ENCODE measurements at places on chromosomes 6 and 20.

- no peak overlapping the region for H3K4me3 ChIP-seq
- no peak overlapping the region for H3K27ac ChIP-seq
- H3K4me1 ChIP-seq = no peaks in the 10 kb centered on the region
- DNase-seq = no peak
- no peaks in the 10 kb centered on the region for H3K27me3 ChIP-seq
Observed at GRCh38 chr6:169035385-169036240, 218.0 kb downstream of the THBS2 start.

DNA sequence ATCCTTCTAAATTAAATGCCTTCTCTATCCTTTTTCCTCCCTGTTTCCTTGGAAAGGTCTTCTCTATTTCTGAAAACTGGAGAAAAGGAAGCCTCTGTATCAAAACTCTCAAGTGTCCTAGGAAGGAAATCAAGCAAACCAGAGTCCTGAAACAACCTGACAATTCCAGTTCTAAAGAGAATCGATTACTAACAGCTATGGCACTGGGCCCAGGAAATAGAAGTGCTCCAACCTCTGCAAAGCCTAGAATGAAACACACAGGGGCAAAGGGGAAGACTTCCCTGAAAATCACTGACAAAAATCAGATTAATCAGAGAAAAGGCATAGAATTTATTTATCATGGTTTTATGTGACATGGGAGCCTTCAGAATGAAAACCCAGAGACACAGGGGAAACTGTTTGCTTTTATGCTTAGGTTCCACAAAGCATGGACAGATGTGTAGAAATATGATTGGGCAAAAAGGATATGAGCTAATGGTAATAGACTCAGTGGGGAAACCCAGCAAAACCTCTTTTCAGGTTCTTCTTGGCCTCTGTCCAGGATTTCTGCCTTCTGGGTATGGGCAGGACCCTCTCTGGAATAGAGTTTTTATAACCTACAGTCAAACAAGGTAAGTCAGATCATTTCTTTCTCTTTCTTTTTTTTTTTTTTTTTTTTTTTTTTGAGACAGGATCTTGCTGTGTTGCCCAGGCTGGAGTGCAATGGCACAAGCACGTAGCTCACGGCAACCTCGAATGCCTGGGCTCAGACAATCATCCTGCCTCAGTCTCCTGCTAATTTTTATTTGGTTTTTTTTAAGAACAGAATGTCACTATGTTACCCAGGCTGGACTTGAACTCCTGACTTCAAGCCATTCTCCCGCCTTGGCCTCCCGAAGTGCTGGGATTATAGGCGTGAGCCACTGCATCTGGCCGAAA, 91.7 kb downstream of the CD24 start:
- no peak overlapping the region for H3K4me3 ChIP-seq
- no peak for DNase-seq
- H3K27ac ChIP-seq = no peak overlapping the region
- H3K36me3 ChIP-seq = no peaks in the 10 kb centered on the region
- H3K27me3 ChIP-seq = no peaks in the 10 kb centered on the region

DNA sequence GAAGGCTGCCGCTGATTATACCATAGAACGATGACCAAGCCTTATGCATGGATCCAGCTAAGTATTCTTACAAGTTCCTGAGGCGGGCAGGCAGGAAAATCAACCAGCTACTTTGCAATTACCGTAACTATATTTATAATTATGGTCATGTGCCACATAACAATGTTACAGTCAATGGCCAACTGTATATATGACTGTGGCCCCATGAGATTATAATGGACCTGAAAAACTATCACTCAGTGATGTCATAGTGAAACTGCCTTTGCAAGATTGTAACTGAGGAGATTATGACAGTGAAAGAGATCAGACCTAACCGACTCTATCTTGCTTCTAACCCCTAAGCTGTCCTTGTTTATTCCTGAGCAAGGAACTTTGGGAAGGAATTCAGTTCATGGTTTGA, 33.1 kb upstream of the FAM135A start:
- no peak overlapping the region for H3K27ac ChIP-seq
- H3K36me3 ChIP-seq = no peaks in the 10 kb centered on the region
- H3K4me1 ChIP-seq = no peaks in the 10 kb centered on the region
- no peak overlapping the region for H3K4me3 ChIP-seq
- DNase-seq = no peak

- no peaks in the 10 kb centered on the region for H3K4me1 ChIP-seq
- no peaks in the 10 kb centered on the region for H3K36me3 ChIP-seq
- no peaks in the 10 kb centered on the region for H3K27me3 ChIP-seq
- no peak overlapping the region for H3K27ac ChIP-seq
- DNase-seq = no peak
Observed at GRCh38 chr20:4299216-4299615, 283.9 kb upstream of the RNF24 start.

DNA sequence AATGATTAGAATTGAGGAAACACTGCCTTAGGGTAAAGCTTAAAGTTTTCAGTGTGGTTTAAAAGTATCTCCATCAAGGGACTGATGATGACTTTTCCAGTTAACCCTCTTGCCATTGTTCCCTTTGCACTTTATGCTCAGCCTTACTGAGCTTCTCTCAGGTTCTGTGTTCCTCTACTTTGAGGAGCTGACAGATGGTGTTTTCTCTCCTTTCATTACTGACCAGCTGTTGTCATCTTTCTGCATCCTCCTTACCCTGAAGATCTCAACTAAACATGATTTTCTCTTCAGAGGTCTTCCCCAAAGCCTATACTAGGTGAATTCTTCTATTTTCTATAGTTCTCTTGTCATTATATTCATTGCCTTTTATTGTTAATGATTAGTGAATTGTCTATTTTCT, 475.6 kb upstream of the SYNCRIP start:
- no peaks in the 10 kb centered on the region for H3K4me1 ChIP-seq
- H3K36me3 ChIP-seq = no peaks in the 10 kb centered on the region
- H3K27ac ChIP-seq = no peak overlapping the region
